Psoas muscle (tissue), 8 donors: ENCODE measurements at places on chromosomes 3 and 15. TPM values are rescaled to one million over a fixed set of nuclear protein-coding genes. Genes with fewer than 3 reads are reported as not detected.

SEMA3B gene
- polyA plus RNA-seq: 3.4 TPM

KNL1 gene
- polyA plus RNA-seq: 0.18 TPM

PROS1 gene
- polyA plus RNA-seq: 5.2 TPM

SST gene
- not detected for polyA plus RNA-seq

VPS13C gene
- 8.0 TPM for polyA plus RNA-seq

GSK3B gene
- polyA plus RNA-seq: 40.5 TPM

SLC12A1 gene
- not detected for polyA plus RNA-seq

ALPK3 gene
- 75.7 TPM for polyA plus RNA-seq

TAGLN3 gene
- polyA plus RNA-seq: 0.66 TPM

SLC22A14 gene
- 0.31 TPM for polyA plus RNA-seq

GOLGA8T gene
- polyA plus RNA-seq: not detected

SYNPR gene
- not detected for polyA plus RNA-seq

SIDT1 gene
- not detected for polyA plus RNA-seq

CLDN16 gene
- not detected for polyA plus RNA-seq

GOLGA8N gene
- polyA plus RNA-seq: 1.1 TPM

SNTN gene
- polyA plus RNA-seq: not detected

CAMK2N2 gene
- polyA plus RNA-seq: 0.01 TPM
